Inflammatory macrophage (primary cell): ENCODE measurements at places on chromosomes 7 and 10.

DNA sequence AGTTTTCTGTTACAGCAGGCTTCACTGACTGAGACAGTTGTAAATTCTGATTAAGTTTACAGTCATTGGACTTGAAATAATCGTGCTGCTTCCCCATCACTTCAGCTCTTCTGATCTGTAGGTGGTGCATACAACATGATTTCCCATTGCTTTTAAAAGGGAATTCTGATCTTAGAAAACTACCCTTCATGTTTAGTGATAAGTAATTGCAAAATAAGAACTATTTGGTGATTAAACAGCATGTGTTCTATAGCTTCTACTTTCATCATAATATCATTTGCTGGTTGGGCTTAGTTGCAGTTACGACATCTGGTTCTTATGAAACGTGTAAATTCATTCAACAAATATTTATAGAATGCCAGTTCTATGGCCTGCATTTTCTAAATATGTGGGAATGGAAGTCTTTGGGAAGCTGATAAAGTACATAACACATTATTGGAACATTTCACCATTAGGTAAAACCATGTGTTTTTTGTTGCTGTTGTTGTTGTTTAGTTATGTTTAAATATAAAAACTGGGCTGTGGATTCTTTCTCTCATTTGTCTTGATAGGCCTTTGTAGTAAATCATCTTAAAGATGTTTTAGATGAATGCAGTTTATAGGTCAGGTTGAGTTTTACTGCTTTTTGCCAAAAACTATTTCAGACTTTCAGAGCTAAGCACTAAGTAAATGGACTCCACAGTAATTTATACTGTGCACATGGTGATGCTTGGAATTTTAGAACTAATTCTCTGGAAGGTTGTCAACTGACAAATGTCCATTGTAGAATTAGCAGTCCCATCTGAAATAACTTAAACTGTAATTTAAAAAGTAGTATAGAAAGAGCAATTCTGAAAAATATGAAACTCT lies 13.1 kb downstream of the GNAI1 start:
- peak; percentile 36 for DNase-seq

DNA sequence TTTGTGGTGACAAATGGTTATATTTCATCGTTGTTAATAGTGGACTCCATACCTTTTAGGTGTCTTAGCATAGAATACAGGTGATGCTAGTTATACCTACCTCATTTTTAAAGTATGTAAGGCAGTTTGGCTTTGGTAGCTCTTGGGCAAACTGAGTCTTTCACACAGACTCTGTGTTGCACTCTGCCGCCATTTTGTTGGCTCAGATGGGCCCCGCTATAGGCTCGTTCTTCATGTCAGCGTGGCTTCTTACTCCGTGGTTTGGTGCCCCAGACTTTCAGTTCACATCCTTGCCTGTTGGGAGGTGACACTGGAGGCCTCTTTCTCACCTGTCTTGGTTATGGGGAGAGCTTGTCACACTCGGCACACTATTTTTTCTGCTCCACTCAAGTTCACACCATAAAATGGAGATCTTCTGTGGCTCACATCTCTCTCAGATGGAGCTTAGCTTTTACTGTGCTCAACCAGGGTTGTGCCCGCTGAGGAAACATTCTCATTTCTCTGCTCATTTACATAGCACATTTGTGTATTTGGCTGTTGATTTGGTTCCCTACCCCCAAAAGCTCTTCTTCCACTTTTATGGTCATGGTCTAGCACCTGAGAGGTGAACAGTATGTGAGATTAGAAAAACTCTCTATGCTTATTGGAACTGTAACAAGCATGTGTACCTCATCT lies 178.5 kb downstream of the ARID5B start:
- no peak for DNase-seq

DNA sequence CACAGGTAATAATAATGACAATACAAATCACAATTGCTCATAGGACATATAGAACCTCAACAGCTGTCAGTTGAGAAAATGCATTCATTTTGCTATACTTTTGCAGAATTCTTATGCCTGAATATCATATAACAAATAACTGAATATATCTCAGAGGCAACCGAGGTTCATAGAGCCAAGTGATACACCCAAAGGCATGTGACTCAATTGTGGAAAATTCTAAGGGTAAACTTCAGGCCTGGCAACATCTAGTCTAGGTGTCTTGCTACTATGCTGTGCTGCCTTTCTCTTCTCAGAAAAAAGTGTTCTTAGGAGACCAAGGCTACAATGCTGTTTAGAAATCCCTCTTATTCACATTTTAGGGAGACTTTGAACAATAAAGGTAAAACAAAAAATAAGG lies 270.7 kb downstream of the BAMBI start:
- DNase-seq, result no peak

DNA sequence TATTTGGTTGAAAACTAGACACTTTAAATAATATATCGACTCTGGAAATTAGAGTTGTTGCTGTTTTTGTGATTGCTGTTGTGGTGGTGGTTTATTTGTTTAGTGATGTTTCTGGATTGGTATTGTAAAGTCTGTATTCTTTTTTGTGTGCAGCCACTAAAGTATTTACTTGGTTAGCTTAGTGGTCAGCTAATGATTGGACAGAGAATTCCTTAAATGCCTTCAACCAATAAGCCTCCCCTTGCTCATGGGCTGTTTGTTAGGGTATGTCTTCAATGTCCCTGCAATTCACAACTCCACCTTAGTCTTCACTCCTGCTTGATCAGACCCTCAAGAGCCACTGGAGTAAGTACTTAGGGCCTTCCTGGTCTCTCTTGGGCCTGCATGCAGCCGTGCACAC lies 71.0 kb downstream of the PAXIP1 start:
- no peak for DNase-seq

- no peak for DNase-seq
Measured at GRCh38 chr10:77511498-77512218, 126.0 kb downstream of the KCNMA1 start.
